Placental pericyte (primary cell): ENCODE measurements at places on chromosomes 11 and 22. TPM values are rescaled to one million over a fixed set of nuclear protein-coding genes. Genes with fewer than 3 reads are reported as not detected.

Gene GGTLC3
- total RNA-seq: not detected in 2 replicates

Gene DCHS1
- total RNA-seq: 21.0 and 44.0 TPM in 2 replicates

Gene MIOX
- total RNA-seq: 0.14 TPM in 1 of 2 replicates, not detected in the other

Gene HOATZ
- total RNA-seq: not detected in 2 replicates

Gene NXPE4
- total RNA-seq: not detected in 2 replicates

Gene OR11H1
- not detected in 2 replicates for total RNA-seq

Gene UCP3
- 0.44 and 0.72 TPM in 2 replicates for total RNA-seq

Gene PTPRCAP
- 0.29 and 1.3 TPM in 2 replicates for total RNA-seq

Gene ENTHD1
- not detected in 2 replicates for total RNA-seq

Gene CD6
- total RNA-seq: not detected in 2 replicates

Gene SERPING1
- total RNA-seq: 1.6 and 16.4 TPM in 2 replicates

Gene GPR83
- total RNA-seq: not detected in 2 replicates

Gene MOGAT2
- not detected in 2 replicates for total RNA-seq

Gene KCNK4
- under 0.01 TPM in 1 of 2 replicates, not detected in the other for total RNA-seq

Gene TRAPPC4
- total RNA-seq: 90.2 and 124 TPM in 2 replicates

Gene TRPM5
- not detected in 2 replicates for total RNA-seq

Gene PTGDR2
- total RNA-seq: under 0.01 TPM in 2 replicates

Gene TSPAN32
- not detected in 2 replicates for total RNA-seq

Gene SCUBE1
- not detected in 2 replicates for total RNA-seq

Gene KAT5
- 51.8 and 60.2 TPM in 2 replicates for total RNA-seq

Gene DEPDC7
- total RNA-seq: 2.6 and 16.8 TPM in 2 replicates

Gene CASP5
- total RNA-seq: 1.5 TPM in 1 of 2 replicates, not detected in the other

Gene ADM2
- 2.7 and 13.3 TPM in 2 replicates for total RNA-seq

Gene GRIA4
- total RNA-seq: 0.22 and 4.2 TPM in 2 replicates

Gene KRTAP5-2
- total RNA-seq: not detected in 2 replicates

Gene H19
- 5.2 and 10.7 TPM in 2 replicates for total RNA-seq

Gene SHISAL1
- total RNA-seq: 0.57 and 1.1 TPM in 2 replicates

Gene ZNF214
- total RNA-seq: 0.22 and 1.4 TPM in 2 replicates

Gene ARHGEF17
- 48.4 and 67.6 TPM in 2 replicates for total RNA-seq

Gene OR52H1
- total RNA-seq: 0.22 and 1.0 TPM in 2 replicates

Gene MFNG
- total RNA-seq: 0.43 TPM in 1 of 2 replicates, not detected in the other

Gene NAGA
- 35.2 and 45.8 TPM in 2 replicates for total RNA-seq

Gene PHF21B
- not detected in 2 replicates for total RNA-seq

Gene ACR
- total RNA-seq: not detected in 2 replicates

Gene P2RY2
- total RNA-seq: 0.22 and 0.57 TPM in 2 replicates

Gene CRACR2B
- 0.66 and 1.4 TPM in 2 replicates for total RNA-seq

Gene MUC6
- total RNA-seq: not detected in 2 replicates

Gene ARVCF
- 7.0 and 17.9 TPM in 2 replicates for total RNA-seq

Gene GAB4
- total RNA-seq: not detected in 2 replicates

Gene PKP3
- total RNA-seq: 0.66 and 1.3 TPM in 2 replicates

Gene SEPTIN3
- total RNA-seq: 0.14 TPM in 1 of 2 replicates, not detected in the other

Gene OVOL1
- not detected in 2 replicates for total RNA-seq

Gene DMC1
- total RNA-seq: 0.88 and 4.3 TPM in 2 replicates

Gene PRR5L
- 3.1 and 25.6 TPM in 2 replicates for total RNA-seq

Gene RPLP2
- 123 and 310 TPM in 2 replicates for total RNA-seq

Gene LGALS12
- not detected in 2 replicates for total RNA-seq

Gene TIMP3
- total RNA-seq: 1,295 and 1,679 TPM in 2 replicates

Gene RANBP1
- 122 and 247 TPM in 2 replicates for total RNA-seq

Gene OR52I1
- not detected in 2 replicates for total RNA-seq

Gene MEI1
- 6.7 and 11.6 TPM in 2 replicates for total RNA-seq

Gene SCN3B
- total RNA-seq: 0.22 TPM in 1 of 2 replicates, not detected in the other

Gene CTSW
- total RNA-seq: not detected in 2 replicates

Gene OR52A1
- not detected in 2 replicates for total RNA-seq

Gene SMIM35
- total RNA-seq: not detected in 2 replicates

Gene NADSYN1
- 68.9 and 91.0 TPM in 2 replicates for total RNA-seq
